ENCODE measurements at places on chromosomes 11 and 22.

GRCh38 chr22:34878171-34878570 lies 187.8 kb upstream of the ISX start:
- DNase-seq, result no peak

- DNase-seq, result no peak
Measured at GRCh38 chr11:105324156-105324555, 184.6 kb upstream of the CARD18 start.

DNA sequence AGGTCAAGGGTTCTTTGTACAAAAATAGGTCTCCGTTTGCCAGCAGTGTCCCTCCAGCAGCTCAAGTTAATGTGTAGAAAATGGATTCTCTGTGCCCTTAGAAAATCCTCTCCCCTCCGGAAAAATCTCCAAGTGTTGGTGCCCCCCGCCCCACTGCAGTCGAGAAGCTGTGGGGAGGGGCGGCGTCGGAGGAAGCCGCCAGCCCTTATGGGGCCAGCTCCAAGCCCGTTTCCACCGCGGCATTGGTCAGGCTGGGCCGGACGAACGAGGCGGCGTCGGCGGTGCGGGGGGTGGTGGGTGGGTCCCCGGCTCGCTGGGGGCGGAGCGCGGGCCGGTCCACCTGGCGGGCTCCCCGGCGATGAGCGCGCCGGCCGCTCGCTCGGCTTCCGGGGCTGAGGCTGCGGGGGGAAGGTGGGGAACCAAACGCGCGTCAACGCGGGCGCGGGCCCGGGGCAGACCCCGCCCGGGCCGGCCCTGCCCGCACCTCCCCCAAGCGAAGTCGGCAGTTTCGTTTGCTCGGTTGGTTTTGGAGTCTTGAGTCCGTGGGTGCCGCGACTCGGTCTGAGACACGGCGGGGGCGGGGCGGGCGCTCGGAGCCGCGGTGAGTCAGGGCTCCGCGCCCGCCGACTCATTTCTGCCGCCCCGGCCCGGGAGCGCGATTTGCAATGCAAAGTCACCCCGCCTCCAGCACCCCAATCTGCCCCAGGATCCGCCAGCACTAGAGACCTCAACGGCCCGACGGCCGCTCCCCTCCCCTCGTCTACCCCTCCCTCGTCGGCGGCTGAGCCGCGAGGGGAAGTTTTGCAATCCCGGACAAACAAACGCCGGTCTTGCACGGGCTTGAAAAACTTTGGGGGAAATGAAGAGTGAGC lies 1.4 kb downstream of the ASCL2 start:
- peak; percentile 20 for DNase-seq

DNA sequence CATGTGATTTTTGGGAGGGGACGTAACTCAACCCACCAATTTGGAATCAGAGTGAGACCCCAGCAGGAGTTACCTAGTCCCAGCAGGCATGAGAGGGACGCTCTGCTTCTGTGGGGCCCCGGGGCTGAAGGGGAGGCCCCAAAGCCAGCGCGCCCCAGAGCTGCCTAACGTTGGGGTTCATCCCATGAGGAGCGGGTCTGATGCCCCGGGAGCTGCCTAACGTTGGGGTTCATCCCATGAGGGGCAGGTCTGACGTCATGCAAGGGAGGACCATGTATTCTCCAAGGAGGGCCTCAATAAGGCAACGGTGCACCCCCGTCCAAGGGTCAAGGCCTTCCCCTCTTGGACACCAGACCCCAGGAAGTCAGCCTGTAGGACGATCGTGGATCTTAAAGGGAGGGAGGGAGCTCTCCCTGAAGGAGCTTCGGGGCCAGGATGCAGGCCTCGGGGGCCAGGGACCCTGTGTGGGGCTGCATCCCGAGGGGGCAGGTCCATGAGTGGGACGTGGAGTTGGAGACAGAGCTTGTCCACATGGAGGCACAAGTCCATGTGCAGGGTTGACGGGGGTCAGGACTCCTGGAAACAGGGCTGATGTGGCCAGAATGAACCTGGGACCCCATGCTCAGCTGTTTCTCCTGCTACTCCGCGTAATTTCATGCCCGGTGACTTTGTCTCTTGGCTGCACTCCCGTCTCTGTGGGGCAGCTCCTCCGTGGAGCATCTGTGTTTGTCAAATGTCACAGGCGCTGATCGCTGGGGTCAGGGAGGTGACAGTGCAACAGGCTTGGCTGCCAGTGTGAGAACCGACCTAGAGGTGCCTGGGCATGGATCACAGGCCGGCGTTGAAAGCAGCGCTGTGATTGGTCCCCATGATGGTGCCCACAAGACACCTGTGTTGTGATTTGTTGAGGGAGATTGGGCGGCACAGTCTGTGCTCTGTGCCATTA lies 1029.1 kb downstream of the BRD1 start:
- no peak for DNase-seq

DNA sequence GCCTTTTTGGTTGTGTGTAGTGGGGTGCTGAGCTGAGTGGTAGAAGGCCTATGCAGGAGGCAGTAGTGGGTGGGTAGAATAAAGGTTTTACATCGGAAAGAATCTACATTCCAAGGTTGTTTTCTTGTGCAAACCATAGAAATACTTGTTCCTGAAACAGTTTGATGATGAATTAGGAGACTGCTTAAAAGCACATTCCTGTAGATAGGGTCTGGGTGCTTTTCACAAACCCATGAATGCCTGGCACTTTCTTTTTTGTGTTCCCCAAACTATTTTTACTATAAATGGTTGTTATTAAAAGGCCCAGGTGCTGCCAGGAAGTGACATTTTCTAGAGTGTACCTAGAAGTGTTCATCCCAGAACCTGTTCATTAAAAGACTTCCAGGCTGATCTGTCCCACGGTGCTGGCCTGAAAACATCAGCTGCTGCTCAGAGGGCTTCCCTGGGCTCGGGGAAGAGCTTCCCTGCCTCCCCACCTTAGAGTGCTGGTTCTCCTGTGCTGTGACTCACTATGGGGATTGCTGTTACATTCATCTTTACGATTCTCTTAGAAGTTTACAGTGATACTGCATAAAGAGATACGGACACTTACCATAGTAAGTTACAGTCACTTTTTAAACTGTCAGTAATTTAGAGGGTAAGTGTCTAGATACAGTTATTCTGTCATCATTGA lies 27.9 kb downstream of the PPFIA1 start:
- peak; percentile 79 for DNase-seq

GRCh38 chr11:68179847-68180246 lies 33.2 kb downstream of the KMT5B start:
- no peak for DNase-seq

DNA sequence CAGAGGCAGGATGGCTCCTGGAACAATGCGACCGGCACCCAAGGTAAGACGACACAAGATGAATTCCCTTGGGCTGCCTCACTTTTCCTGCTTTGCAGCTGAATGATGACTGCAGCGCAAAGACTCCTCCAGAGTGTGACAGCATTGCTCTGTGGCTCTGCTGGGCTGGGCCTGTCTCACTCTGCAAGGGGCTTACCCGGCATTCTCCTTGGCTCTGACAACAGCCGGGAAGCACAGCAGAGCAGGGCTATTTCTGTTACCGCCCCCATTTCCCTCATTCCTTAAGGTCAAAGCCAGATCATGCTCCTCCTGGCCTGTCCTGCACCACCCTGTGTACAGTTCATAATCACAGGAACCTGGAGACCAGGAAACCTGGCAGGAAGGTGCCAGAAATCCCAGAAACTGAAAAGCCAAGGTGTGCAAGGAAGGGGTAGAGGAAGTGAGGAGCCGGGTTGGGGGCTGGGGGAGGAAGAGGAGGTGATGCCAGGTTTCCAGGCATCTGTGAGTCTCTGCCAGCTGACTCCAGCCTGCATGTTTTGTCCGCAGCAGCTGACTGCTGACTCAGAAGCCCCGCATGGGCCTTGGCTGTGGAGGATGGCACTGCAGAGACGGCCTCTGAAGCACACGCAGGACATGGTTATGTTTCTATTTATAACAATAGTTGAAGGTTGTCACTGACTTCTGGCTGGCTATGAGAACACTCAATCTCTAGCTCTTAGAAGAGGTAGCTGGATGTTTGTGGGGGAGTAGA lies 113.6 kb downstream of the MICAL3 start:
- DNase-seq, result peak; percentile 90

- DNase-seq, result no peak
Measured at GRCh38 chr11:83172551-83172950, 15.6 kb downstream of the PCF11 start.

DNA sequence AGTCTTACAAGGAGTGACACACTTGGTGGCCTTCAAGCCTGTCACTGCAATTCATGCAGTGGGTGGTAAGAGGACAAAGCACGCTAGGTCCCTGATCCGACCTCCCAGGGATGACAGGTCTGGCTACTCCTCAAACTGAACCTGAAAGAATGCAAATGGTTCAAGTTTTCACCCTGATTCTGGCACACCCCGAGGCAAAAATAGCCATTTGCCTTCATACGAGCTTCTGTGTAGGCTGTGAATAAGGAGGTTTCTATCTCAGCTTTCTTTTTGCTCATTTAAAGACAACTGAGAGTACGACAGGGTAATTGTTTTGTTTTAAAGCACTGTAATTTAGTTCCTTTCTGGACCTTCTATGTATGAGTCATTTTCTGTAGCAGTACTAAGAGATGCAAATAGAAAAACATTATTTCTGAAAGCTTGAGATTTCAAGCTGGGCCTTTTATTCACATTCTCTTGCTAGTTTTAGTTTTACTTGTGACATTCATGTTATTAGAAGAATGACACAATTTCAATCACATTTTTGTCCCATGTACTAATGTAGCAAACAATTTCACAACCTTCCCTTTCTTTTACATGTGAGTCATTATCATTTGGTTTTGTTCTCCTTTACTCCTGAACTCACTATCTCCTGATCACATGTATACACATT lies 56.6 kb upstream of the FDX1 start:
- peak; percentile 36 for DNase-seq

- no peak for DNase-seq
Measured at GRCh38 chr11:43589601-43590250, 90.8 kb upstream of the HSD17B12 start.

DNA sequence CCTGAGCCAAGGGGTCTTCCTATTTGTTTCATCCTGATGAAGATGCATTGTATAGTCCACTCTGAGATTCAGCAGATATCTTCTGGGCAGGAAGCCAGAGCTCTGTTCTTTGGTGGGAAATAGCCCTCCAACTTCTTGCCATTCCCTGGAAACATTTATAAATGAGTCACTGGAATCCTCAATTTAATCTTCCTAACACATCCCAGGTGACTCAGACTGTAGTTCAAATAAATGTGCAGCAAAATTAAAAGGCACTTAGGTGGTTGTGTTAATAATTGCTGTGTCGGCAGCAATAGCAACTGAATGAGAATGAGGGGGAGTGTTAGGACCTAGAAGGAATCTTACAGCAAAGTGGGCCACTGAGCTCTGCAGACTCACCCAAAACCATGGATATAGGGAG lies 108.6 kb downstream of the INSC start:
- peak; percentile 62 for DNase-seq

DNA sequence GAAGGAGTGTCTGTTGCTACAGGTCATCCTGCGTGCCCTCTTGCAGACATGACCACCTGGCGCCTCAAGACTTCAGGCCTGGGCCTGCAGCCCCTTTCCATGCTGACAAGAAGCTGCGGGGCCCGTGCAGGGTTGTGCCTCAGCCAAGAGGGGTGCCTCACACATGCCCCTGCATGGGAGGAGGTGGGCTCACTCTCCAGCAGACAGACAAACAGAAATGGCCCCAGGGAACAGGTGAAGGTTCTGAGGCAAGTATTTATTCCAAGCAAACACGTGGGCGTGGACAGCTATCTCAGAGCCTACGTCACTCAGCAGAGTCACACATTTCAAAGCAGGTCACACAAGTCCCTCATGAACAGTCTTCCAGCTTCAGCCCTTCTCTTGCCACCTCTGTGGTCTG lies 5.9 kb upstream of the SYCE3 start:
- DNase-seq, result no peak

DNA sequence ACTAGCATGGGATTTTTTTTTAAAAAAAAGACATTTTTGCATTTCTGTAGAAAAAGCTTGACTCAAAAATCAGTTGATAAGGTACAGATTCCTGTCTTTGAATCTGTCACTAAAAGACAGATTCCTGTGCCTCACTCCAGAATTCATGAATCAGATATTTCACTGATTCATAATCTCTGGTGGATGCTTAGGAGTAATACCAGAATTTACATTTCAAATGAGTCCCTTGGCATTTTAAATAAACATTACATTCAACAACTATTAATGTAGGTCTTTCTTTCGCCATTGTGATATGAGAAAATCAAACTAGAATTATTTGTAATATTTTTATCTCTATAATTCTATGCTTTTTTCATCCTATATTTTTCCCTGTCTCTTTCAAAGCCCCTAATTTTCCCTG lies 128.3 kb downstream of the APIP start:
- DNase-seq, result no peak

DNA sequence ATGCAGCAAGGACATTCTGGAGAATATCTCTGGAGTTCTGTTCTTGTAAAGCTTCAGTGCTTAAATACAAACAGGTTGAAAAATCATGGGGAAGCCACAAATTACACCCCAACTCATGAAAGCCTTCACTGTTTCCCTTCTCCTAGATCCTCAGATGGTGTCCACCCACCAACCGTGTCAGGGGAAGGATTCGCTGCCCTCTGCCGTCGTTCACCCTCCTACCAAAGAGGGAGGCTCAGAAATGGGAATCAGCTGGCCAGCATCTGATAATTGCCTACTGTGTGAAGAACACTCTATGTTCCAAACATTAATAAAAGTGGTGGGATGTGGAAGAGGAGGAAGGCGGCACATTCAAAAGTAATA lies 7.4 kb upstream of the HEPACAM start:
- DNase-seq, result no peak

DNA sequence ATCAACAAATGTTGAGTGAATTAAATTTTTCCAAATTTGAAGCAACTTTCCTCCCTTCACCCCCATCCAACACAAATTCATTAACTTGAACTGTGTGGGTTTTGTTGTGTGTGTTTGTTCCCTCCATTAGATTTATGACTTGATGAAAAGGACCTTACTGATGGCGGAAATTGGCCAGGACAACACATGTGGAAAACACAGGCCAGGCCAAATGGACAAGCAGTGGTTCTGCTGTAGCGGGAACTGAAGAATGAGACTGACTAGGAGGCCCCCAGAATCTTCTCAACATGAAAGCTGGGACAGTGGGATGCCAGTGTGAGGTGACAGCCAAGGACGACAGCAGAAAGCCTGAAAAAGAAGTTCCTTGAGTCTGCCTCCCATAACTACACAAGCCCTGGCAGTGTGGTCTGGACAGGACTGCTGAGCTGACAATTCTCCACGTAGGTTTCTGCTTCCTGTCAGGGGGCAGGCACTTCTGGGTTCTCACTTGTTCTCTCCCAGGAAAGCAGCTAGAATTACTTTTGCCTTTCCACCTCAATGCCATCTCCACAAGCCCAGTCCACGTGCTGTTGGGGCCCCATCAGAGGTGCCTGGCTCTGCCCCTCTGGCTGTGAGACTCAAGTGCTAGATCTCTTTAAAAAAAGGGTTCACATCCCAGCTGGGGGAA lies 94.3 kb downstream of the ETS1 start:
- no peak for DNase-seq

GRCh38 chr11:47495011-47495855 lies 46.3 kb upstream of the RAPSN start:
- no peak for DNase-seq

DNA sequence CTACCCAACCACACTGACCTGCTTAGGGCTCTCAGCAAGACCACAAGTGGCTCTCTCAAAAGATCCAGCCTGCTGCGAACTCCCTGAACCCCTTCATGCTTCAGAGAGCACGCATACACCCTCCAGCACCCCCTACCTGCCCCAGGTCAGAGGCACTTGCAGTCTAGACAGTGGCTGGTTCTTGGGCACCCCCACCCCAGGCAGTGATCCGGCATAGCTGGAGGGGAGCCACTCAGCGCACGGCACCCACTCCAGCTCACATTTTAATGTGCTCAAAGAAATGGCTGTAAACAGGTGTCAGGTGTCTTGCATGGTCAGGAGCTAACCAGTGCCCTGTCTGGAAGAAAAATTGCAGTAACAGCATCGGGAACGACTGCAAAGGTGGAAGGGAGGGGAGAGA lies 140.8 kb downstream of the PKNOX2 start:
- no peak for DNase-seq

GRCh38 chr11:114796954-114797721 lies 118.8 kb downstream of the NXPE2 start:
- DNase-seq, result no peak
